ENCODE measurements at places on chromosomes 2 and 18.

- no peak for DNase-seq
Measured at GRCh38 chr2:173584676-173585458, 230.2 kb downstream of the CDCA7 start.

- no peak for DNase-seq
Measured at GRCh38 chr2:43524177-43524965, 71.5 kb downstream of the THADA start.

DNA sequence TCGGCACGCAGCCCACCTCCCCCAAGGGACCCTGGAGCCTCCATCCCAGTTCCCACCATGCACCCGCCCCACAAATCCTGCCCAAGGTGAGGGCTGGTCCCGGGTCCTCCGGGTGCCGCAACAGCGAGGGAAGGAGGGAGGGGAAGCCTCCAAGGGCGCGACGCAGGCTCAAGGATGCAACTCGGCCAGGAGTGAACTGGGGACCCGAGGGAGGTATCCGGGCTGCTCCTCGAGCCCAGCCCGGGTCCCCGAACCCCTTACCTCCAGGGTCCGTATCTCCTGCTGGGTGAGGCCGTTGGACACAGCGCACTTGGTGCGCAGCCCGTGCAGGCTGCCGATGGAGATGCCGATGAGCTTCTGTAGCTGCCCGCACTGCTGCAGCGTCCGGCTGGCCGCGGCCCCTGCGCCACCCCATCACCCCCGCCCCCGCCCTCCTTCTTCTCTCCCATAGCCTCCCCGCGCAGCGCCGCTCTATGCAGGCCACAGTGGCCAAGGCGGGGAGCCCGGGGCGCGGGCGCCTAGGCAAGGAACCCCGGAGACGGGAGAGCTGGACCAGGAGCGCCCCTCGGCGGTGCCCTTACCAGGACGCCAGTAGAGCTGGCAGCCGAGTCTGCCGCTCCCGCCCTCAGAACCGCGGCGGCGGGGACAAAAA, 124.1 kb downstream of the ANKRD30BL start:
- no peak for DNase-seq

- DNase-seq: no peak
Measured at GRCh38 chr2:187709065-187709464, 154.8 kb upstream of the TFPI start.

DNA sequence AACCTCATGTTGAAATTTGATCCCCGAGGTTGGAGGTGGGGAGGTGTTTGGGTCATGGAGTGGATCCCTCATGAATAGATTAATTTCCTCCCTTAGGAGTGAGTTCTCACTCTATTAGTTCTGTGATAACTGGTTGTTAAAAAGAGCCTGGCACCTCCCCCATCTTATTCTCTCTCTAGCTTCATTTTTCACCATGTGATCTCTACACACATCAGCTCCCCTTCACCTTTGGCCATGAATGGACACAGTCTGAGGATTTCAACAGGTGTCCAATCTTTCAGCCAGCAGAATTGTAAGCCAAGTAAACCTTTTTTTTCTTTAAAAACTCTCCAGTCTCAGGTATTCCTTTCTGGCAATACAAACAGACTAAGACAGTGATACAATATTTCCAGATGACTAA, 602.0 kb upstream of the FAM98A start:
- no peak for DNase-seq

- no peak for DNase-seq
Measured at GRCh38 chr2:28662468-28663181, 89.0 kb upstream of the PPP1CB start.

DNA sequence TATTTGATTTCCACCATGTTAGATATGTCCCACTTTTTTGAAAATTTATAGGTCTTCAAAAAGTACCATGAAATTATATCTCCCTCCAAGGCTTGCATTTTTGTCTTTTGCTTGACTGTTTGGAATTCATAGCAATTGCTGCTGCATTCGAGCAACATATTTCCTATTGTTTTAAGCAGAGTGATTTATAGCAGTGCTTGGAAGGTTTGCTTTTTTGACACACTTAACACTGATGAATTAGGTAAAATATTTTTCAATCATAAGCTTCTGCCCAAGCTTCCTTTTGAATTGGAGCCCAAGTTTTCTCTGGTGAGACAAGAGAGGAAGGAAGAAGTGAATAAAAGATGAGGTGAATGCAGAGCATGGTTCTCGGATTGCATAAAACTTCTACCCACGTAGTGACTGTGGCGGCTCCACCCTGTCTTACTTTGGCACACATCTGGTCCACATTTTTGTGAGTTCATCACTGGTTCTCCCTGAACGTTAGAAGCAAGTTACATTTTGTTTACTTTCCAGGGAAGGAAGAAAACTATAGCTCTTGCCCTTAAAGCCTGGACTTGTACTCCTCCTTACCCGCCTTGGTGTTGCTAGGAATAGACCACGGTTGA, 667.0 kb downstream of the TSN start:
- no peak for DNase-seq
